ENCODE measurements at places on chromosomes 12 and 14.

DNA sequence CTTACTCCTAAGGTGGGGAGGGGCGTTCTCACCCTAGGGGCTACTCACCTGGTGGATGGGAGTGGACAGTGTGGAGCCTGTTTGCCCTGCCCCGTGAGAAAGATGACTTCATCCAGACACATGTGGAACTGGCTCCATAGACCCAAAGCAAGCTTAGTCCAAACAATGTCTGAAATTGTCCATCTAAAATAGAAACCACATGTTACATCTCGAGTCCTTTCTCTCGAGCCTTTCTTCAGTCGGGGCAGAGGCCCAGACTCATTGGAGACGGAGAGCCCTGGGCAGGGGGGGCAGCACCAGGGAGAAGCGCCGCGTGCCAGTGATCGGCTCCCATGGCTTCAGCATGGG lies 4.3 kb downstream of the SIVA1 start:
- no peak for DNase-seq

DNA sequence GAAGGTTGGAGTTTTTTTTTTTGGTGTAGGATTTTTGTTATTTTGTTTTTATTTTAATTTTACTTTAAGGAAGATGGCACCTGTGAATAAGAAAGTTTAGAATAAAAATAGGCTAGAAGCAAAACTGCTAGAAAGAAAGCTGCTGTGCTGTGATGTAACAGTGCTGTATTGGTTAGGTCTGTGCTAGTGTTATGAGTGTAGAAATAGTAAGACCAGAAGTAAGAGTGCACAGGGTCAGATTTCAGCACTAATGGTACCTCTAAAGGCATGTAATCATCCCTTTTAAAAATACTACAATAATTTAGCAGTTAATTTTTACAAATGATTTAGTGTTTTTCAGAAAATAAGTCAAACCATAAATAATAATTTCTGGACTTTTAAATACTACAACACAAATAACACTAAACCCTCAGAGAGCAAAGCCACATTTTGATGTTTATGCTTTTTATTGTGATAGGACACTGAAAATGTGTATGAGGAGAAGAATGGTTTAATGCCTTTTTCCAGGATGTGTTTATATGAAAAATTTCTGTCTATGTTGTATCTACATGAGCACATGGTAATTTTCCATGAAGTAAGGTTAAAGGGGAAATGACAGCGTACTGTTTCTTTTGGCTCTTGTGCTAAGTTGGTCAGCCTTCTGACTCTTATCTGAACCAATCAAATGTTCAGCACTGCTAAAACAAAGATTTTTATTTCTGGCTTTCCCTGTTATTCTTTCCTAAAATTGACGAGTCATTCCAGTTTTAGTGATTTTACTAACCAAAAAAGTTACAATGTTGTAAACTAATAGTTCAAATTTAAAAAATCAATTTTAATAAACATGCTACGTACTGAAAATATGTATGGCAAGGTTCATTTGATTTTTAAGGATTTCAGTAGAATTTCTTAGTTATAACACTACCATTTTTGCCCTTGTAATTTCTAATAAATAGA lies 96.1 kb downstream of the PPHLN1 start:
- DNase-seq, result peak; percentile 85

- peak; percentile 33 for DNase-seq
Measured at GRCh38 chr14:44404036-44404435, 103.0 kb downstream of the FSCB start.

GRCh38 chr14:25308244-25308643 lies 258.3 kb upstream of the STXBP6 start:
- no peak for DNase-seq

GRCh38 chr12:93425736-93426411 lies 15.9 kb downstream of the UBE2N start:
- no peak for DNase-seq

GRCh38 chr14:57057803-57058202 lies 210.9 kb downstream of the EXOC5 start:
- no peak for DNase-seq

DNA sequence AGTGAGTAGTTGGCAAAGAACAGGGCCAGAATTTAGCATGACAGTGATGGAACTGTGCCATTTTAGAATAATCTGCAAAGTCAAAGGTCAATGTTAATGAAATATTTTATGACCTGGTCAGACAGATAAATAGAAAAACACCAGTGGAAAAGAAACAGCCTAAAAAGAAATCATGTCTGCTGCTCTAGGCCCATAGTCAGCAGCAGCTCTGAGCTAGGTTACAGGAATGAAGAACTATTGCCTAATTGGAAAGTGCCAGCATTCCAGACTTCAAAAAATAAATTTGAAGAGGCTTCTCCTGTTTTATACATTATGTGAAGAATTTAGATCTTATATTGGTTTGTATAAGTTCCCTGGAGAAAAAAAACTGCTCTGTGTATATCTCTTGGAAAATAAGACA lies 9.8 kb downstream of the NPC2 start:
- no peak for DNase-seq

- DNase-seq, result no peak
Measured at GRCh38 chr12:54430471-54431069, 11.5 kb upstream of the ITGA5 start.

DNA sequence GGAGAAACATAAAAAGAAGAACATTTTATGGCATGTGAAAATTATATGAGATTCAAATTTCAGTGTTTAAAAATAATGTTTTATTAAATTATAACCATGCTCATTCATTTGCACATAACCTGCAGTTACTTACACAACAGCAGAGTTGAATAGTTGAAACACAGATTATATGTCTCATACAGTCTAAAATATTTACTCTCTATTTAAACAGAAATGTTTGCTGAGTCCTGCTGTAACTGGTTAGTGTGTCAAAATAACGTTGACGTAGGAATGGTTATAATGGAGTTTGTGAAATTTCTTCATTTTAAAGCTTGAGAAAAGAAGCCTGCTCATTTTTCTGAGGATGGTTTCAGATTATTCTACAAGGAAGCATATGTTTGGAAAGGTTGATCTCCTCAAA lies 196.5 kb upstream of the GARIN2 start:
- no peak for DNase-seq

DNA sequence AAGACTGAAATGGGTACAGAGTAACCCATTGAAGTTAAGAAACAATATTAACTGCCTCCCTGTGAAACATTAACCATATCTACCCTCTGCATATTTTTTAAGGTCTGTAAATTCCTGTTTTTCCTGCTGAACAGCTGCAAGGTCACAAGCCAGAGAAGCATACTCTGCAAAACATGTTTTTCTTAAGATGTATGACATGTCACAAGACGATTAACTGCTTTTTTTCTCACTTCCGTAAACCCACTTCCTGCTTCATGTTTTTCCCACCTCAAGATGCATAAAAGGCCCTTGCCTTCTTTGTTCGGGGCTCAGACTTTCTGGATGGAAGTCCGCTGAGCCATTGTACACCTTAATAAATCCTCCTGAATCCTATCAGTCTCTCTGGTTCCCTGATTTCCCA lies 504.7 kb upstream of the MIS18BP1 start:
- DNase-seq, result no peak

GRCh38 chr12:47111392-47111778 lies 31.6 kb upstream of the AMIGO2 start:
- no peak for DNase-seq

DNA sequence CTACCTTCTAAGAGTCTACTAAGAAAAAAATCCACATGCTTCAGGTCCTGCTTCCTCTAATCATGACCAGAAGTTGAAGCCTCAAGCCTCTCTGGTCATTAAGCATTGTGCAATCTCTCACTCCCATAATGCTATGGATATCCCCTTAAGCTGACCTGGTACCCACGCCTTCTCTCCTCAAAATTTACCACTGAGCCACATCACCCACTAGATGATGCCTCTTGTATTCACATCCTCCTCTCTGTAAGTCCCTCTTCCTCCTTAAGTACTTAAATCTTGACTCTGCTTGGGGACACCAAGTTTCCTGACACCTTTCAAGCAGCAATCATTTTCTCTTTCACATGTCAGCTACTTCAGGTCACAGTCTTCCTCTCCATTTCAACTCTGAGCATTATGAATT lies 9.8 kb downstream of the GALNT4 start:
- DNase-seq, result no peak

GRCh38 chr14:33401311-33401710 lies 462.6 kb downstream of the NPAS3 start:
- DNase-seq, result no peak

- DNase-seq, result peak; percentile 10
Measured at GRCh38 chr12:104279164-104279563, 24.4 kb upstream of the EID3 start.

DNA sequence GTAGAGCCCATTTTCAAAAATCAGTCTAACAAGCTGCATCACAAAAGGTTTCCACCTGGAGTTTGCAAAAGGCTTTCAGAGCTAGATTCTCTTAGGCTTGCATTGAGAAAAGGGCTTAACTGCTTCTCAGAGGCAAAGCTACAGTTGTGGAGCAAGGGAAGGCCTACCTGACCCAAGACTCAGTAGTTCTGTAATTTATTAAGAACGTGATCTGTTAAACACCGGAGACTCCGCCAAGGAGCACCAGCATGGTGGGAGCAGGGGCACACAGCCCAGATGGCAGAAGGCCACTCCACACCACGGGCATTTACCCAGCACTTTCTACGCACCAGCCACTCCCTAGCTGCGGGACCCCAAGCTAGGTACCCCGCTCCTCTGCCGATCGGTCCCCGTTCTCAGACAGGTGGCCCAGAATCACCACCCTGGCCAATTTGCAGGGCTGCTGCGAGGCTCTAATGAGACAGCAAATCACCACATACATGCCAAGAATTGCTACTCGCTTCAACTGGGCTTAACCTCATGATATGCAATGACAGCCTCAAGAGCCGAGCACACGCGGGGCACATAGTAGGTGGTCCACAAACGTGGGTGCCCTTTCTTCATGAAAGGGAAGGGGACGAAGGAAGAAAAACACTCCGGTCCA lies 1.5 kb downstream of the ITPK1 start:
- no peak for DNase-seq

DNA sequence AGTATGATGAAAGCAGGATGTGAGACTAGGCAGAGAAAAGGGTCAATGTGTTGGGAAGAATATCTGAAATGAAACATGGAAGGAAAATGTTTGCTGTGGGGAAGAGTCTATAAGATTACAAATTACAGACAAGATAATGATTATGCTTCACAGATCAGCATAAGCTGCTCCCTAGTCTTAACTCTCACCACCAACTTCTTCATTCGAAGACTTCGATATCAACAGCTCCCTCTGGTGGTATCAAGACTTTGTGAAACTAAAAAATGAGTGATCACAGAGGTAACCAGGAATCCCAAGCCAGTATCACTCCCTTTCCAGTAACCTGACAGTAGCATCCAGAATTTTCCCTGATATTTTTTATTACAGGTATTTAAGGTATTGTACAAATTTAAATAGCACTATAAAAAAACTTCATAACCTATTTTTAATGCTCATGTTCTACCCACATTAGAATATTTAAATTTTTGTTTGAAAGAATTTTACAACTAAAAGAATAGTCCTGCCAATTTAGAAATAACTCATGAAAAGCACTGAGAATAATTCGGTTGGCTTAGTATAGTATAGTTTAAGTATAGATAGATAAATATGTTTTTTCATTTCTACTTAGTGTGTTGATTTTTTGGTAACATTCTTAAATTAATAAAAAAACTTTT lies 84.4 kb downstream of the C2CD5 start:
- DNase-seq, result peak; percentile 67

- DNase-seq, result no peak
Measured at GRCh38 chr14:99534863-99535262, 53.7 kb downstream of the CCNK start.

- no peak for DNase-seq
Measured at GRCh38 chr14:97002454-97002853, 205.3 kb downstream of the VRK1 start.

- DNase-seq, result no peak
Measured at GRCh38 chr12:94817695-94818075, 167.3 kb upstream of the TMCC3 start.

- DNase-seq, result no peak
Measured at GRCh38 chr12:29242921-29243431, 93.9 kb downstream of the FAR2 start.

DNA sequence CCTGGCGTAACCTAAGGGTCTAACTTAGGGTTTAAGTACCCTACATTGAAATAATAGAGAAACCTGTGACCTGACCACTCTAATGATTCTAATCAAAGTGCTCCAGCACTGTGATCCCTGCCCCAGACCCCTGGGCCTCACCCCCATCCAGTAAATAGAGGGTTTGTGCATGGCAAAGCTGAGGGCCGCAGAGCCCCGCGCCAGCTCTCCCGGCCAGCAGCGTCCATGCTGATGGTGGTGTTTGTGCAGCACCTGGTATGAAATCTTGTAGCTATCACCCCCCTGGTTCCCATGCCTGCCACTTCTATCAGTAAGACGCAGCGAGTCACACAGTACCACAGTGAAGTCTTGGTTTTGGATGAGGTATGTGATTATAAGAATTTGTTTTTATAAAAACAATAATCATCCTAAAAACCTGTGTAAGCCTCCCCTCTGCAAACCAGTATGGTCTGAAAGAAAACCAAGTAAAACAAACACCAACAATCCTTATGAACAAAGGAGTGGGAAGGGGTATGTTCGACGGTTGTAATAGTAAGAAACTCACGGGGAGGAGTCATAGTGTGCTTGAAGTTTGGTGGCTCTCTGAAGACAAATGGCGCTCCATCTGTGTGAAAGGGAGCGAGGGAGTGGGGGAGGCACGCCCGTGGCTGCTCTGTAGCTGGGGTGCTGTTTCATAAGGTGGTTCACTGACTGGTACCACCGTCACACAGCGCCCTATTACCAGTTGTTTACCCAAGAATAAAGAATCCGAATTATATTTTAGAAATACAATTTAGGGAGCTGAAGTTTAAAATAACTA lies 156.2 kb downstream of the CACNA1C start:
- DNase-seq, result no peak

GRCh38 chr14:52355526-52355925 lies 41.4 kb downstream of the PTGER2 start:
- DNase-seq, result no peak

DNA sequence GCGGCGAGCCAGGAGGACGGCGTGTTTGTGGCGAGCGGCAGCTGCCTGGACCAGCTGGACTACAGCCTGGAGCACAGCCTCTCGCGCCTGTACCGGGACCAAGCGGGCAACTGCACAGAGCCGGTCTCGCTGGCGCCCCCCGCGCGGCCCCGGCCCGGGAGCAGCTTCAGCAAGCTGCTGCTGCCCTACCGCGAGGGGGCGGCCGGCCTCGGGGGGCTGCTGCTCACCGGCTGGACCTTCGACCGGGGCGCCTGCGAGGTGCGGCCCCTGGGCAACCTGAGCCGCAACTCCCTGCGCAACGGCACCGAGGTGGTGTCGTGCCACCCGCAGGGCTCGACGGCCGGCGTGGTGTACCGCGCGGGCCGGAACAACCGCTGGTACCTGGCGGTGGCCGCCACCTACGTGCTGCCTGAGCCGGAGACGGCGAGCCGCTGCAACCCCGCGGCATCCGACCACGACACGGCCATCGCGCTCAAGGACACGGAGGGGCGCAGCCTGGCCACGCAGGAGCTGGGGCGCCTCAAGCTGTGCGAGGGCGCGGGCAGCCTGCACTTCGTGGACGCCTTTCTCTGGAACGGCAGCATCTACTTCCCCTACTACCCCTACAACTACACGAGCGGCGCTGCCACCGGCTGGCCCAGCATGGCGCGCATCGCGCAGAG lies 873 bp downstream of the PLXNC1 start:
- peak; percentile 50 for DNase-seq

- DNase-seq, result peak; percentile 44
Measured at GRCh38 chr12:6288235-6288634, 22.2 kb upstream of the PLEKHG6 start.
